Ascending aorta (tissue), 2 donors: ENCODE measurements at places on chromosomes 7 and 10. TPM values are rescaled to one million over a fixed set of nuclear protein-coding genes. Genes with fewer than 3 reads are reported as not detected.

The FEZF1 gene
- not detected for total RNA-seq

The NEUROD6 gene
- not detected for total RNA-seq

The RHOBTB1 gene
- 13.6 TPM for total RNA-seq

The GIMAP5 gene
- total RNA-seq: 89.3 TPM

The SYT15B gene
- total RNA-seq: 68.3 TPM

DNA sequence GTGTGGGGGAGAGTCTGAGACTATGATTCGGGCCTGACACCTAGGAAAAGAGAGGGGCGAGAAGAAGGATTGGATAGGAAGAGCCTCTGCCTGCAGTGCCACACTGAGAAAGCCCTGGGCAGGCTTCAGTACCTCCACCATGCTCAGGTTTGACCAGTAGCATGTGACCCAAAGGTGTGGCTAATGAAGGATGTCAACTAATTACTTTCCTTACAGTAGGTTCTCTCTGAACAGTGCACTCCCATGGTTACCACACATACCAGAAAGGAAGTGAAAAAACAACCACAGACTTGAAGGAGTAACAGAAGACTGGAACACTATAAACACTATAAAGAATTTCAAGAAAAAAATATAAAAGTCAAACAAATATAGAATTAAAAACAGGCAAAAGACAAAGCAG, 46.2 kb downstream of the SEM1 start:
- DNase-seq: no peak

DNA sequence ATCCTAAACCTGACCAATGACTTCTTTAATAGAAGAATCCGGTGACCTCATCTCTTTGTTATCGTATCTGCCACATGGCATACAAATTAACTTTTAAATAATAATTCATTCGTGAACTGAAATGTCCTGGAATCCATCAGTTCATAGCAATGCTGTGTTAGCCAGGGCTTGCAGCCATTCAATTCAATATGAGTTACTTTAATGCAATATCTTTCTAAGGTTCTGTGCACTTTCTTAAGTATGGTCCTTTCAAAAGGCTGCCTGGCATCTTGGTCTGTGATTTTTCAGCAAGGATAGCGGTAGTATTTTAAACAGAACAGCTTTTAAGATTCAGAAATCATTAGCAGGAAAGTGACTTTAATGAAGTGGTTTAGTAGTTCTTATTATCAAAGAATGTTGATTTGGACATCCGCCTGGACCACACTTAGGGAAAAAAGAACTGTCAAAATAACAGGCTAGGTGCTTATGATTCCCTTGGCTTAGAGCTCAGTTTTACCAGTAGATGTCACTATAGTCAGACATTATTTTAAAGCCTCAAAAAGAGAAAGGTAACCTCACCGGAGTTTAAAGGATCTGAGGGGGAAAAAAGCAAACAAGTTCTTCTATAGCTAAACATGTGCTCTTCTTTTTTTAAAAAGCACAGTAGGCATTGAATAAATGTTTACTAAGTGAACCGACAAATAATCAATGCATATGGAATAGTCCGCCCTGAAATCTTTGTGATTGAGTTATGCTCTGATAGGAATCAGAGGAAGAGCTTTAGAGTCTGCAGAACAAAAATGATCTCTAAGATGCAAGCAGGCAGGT, 22.7 kb downstream of the SLC35G1 start:
- no peak for DNase-seq

GRCh38 chr7:117119192-117119924, 166.1 kb downstream of the ST7 start:
- DNase-seq: peak; percentile 91

DNA sequence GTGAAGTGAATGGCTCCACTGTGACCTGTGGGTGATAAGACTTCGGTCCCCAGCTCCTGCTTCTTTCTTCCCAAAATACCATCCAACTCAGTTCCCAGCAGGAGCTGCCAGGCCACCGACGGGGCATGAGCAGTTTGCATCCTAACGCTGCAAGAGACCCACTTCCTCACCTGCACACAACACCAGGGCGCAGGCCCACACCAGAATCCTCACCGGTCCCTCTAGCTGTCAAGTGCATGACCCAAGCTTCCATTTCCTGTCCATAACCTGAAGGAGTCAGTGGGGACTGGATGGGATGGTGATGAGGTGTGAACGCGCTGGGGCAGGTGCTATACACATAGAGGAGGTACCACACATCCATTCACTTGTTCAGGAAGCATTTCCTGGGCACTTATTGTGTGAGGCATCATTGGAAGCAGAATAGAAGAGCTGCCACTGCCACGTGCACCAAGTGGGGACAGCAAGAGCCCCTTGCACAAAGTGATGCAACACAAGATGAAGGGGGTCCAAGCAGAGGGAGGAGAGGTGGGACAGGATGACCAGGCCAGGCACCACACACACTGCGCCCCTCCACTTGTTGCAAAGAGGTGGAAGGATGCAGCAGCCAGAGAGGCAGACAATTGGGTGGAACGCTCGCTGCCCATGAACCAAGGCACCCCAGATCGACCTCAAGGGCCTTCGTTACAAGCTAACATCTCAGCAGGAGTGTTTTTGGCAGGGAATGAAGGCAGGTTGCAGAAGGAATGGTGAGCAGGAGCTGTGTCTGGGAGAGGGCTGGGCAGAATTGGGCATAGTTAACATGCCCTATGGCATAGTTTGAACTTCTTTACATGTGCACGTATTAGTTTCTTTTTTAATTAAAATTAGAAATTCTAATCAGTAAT, 605.8 kb upstream of the MGMT start:
- DNase-seq: no peak

GRCh38 chr10:78581133-78581694, 487.6 kb upstream of the ZMIZ1 start:
- no peak for DNase-seq

DNA sequence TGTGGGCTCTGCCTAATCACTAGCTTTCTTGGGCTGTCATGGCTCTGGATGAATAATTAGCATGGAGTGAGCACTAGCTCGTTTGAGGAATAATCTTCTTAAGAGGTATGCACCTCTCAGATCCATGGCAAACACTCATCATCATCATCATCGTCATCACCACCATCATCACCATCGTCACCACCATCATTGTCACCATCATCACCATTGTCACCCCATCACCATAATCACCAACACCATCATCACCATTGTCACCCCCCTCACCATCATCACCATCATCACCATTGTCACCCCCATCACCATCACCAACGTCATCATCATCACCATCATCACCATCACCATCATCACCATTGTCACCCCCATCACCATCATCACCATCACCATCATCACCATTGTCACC, 60.8 kb upstream of the NMT2 start:
- no peak for DNase-seq

DNA sequence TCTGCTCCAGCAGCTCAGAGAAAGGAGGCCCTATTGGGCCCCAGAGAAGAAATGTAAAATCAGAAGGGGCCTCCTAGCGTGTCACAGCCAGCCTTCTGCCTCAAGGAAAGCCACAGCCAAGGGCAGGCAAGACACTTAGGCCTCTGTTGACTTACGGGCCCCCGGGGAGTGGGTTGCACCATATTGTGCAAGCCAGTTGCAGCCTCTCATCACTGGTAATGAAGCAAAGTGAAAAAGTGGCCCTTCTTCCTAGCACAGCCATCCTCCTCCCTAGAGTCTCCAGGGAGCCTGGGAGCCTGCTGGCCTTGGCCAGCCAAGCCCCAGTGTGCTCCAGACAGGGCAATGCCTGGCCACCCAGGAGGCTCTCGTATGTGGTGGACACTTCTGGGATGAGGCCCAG, 56.2 kb upstream of the GDF10 start:
- no peak for DNase-seq

DNA sequence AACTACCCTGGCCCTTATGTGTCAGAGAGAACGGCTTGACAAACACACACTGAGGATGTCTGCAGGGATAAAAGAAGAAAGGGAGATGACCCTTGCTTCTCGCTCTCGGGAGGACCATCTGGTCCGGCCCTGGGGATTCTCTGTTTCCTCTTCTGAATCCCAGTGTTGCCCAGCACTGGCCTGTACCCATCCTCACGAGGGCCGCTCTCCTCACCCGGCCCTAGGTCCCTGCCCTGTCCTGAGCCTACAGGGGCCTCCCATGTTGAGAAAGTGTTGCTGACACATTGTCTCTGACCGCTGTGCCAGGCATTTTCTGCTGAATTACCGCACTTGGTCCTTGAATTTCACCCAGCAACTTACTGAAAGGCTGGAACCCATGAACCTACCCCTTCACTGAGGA, 171.9 kb upstream of the LANCL2 start:
- DNase-seq: no peak
